ENCODE measurements at places on chromosomes 16 and 17.

GRCh38 chr16:3035972-3036725 is 595 bp downstream of the BICDL2 start:
- DNase-seq, result no peak

- DNase-seq, result no peak
Measured at GRCh38 chr16:89386306-89387185, 103.8 kb downstream of the ANKRD11 start.

GRCh38 chr17:61908292-61909037 is 19.3 kb downstream of the INTS2 start:
- DNase-seq, result no peak

DNA sequence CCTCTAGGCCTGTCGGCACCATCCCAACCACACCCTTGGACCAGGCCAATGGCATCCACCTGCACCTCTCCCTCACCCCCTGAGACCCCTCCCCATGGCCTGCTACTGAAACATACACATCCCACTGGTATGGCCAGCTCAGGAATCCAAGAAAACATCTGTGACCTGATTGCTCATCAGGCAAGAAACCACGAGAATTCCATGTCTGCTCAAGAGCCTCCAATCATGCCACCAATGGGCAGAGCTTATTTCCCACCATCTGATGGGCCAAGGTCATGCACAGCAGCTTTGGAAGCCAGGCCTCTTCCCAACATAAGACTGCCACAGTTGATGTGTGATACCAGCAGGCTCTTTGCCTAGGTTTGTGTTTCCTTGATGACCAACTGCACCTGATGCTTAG is 190.1 kb downstream of the C16orf78 start:
- DNase-seq, result no peak

- DNase-seq, result peak; percentile 44
Measured at GRCh38 chr16:57786632-57787518, 15.4 kb downstream of the KIFC3 start.

DNA sequence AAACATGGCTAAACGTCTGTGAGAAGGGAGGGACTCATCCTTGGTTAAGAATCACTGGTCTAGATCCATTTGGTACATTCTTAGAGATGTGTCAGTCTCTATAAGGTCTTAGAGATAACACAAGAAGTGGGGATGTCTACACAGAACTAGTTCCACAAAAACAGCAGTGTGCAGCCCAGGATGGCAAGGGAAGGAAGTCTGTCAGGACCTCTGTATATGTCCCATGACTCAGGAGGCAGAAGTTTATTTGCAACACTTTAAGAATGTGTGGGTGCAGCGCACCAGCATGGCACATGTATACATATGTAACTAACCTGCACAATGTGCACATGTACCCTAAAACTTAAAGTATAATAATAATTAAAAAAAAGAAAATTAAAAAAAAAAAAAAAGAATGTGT is 548.5 kb upstream of the SOX9 start:
- DNase-seq, result no peak

DNA sequence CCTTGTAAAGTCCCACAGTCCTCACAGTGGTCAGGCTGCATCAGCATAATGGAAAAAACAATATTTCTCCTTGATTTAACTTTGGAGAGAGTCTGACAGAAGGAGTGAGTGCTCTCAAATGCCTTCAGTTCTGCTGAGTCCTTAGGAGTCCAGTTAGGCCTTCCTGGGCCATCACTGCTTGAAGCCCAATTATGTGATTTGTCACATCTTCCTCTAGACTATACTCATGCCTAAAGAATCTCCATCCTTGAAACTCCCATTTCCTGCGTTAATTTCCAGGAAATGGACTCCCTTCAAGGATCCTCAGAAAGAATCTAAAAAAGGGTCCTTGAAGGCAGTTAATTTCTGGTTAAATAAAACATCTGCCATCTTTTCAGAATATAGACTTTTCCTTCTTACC is 52.8 kb downstream of the SLFN5 start:
- DNase-seq, result no peak

DNA sequence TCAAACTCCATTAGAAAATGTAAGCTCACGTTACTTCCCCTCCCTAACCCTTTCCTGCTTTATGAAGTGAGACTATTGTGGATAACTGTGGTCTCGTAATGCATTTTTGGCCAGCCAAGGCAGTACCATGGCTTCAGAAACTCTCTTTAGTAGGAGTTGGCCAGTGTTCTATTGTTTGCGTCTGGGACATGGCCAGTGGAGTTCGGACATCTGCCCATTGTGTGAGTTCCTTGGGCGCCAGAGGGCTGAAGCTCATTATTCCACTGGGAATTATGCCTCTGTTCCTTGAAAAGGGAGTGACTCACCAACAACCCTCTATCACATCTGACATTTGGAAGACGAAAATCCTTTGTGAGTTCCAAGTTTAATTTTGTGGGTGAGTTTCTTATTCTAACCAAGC is 319.5 kb upstream of the SOX9 start:
- DNase-seq, result peak; percentile 38

DNA sequence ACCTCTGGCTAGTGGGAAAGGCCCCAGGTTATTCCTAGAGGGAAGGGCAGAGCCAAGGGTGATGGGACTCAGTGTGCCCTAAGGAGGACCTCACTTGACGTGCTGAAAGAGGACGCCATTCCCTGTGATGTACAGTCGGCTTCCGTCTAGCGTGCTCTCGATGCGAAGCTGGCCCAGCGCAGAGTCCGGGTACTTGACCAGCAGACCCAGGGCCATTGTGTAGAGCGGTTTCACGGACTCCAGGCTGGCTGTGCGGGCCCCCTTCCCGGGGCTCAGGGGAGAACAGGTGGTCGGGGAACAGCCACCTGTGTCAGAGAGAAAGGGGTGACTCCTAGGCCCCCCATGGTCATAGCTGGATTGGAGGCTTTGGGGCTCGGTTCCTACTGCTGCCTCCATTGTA is 19.9 kb downstream of the PLEKHG4 start:
- no peak for DNase-seq

DNA sequence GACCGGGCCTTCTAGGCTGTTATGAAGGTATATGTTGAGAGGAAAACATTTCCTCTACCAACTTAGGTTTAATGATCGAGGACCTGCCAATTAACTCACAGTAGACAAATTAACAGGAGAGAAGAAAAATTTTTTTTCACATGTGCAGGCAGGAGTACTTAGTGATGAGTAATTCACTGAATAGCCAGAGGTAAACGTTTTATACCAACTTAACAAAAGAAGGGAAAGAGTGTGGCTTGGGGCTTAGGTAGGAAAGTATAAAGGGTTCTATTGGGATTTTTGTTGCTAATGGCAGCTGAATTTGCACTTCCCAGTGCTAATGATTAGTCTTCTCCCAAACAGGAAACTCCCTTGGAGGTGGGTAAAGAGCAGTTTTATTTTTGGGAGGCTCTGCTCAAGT is 121.6 kb upstream of the HS3ST4 start:
- no peak for DNase-seq

DNA sequence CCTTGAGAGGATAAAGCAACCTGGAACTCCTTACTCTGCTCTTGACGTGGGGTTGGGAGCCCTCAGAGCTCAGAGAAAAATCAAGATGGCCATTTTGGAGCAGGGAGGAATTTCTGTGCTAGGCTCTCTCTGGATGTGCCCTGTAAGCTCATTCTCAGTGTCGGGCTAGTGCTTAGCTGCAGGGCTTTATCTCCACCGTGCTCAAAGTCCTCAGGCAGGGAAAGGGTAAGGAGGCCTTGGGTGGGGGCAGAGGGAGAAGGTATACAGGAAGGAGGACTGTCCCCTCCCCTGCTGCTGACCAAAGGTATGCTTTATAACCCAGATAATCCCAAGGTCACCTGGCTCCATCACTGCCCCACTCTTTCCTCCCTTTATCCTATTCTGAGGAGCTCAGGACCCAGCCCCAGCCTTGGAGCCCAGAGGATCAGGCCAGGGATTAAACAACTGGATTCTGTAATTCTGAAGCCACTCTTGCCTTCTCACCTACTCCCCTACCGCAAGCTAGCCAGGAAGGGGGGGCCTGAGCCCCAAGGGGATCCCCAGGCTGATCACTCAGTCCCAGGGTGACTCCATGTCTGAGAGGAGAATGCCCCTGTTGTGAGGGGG is 1.1 kb downstream of the DHRS11 start:
- DNase-seq, result no peak

- no peak for DNase-seq
Measured at GRCh38 chr17:31931756-31932155, 5.1 kb upstream of the SUZ12 start.

DNA sequence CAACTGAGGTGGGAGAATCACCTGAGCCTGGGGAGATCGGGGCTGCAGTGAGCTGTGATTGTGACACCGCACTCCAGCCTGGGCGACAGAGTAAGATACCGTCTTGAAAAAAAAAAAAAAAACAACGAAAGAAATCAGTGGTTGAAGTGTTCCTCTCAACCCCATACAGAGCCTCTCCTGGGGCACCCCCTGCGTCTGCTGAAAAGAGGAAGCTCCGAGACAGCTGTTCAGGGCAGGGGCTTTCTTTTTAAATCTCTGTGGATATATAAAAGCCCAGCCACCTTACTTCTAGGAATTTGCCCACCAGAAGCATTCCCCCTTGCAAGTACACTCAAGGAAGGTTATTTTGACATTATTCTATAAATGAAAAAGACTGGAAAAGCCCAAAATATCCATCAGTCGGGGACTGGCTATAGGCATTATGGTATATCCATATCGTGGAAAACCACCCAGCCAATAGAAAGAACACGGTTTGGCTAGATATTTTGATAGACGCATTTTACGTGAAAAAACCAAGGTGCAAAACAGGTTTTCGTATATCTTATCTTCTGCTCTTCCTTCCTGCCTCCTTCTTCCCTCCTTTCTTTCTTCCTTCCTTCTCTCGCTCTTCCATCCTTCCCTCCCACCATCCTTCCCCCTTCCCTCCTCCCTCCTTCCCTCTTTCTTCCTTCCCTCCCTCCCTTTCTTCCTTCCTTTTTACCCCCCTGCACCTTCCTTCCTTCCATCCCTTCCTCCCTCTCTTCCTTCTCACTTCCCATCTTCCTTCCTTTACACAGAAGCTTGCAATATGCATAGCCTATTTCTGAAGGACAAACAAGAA is 9.2 kb upstream of the CCL22 start:
- no peak for DNase-seq

- DNase-seq, result no peak
Measured at GRCh38 chr16:28977703-28978662, 3.4 kb downstream of the SPNS1 start.

DNA sequence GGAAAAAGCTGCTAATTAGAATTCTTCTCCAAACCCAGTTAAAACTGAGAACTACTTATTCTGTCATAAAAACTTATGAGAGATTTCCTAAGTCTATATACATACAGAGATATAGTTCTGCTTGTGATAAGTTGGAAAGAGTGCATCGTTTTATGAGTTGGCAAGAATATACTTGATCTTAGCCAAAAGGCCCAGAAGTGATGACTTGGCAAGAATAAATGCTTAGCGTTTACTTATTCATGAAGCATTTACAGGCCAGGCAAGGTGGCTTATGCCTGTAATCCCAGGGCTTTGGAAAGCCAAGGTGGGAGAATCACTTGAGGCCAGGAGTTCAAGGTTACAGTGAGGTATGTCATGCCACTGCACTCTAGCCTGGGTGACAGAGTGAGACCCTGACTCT is 81.7 kb downstream of the CYB561 start:
- no peak for DNase-seq

GRCh38 chr16:56625140-56625942 is at the start of gene MT1E:
TSS of gene MT1E (plus strand) at chr16:56625781. CDS start at chr16:56625852, 71 bp downstream.
- DNase-seq, result no peak

DNA sequence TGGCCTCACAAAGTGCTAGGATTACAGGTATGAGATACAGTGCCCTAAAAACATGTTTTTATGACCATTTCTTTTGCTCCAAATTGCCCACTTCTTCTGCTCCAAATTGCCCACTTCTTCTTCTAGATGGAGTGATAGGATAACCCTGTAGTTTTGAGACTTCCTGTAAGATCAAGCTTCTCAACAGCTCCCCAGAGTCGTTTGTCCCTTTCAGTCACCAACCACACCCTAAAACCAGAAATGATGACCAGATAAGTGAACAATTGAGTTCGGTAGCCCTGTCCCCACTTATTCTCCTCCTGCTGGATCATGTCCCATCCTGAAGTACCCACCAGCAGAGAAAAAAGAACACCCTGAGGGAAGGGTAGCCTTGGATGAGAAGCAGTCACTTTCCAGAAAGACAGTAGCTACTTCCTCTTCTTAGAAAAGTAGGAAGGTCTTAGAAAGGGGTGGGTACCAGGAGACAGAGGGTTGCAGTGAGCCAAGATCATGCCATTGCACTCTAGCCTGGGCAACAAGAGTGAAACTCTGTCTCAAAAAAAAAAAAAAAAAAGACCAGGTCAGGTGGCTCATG is 2.5 kb downstream of the ODAD4 start:
- DNase-seq, result no peak

DNA sequence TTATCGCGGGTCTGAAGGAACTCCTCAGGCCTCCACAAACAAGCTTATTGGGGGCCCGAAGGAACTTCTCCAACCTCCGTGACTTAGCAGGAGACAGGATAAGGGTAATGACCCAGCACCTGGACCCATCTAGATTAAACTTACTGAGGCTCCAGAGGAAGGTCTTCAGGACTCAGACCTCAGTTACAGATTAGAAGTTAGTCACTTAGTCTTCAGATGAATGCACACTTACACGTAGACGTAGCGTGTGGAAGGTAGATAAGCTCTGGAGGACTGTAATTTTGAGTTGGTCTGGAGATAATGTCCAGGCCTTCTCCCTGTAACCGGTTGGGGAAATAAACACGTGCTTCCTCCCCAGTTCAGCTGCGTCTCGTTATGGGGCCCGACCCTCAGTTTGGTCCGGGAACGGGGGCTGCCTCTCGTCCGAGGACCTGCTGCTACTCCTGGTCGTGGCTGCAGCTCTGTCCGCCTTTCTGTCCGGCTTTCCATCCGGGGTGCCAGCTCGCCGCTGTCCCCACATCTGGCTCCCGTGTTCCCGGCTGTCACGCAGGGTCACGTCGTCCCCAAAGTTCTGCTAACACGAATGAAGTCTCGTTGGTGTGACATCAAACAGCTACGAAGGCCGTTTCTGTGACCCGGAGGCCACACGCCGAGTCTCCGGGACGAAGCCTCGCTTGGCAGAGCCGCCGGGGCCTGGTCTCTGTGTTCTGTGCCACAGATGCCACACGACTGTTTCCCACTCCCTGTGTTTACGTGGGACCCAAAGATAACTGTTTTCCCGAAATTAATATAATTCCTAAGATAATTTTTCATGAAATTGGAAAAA is 11.8 kb upstream of the SECTM1 start:
- no peak for DNase-seq

DNA sequence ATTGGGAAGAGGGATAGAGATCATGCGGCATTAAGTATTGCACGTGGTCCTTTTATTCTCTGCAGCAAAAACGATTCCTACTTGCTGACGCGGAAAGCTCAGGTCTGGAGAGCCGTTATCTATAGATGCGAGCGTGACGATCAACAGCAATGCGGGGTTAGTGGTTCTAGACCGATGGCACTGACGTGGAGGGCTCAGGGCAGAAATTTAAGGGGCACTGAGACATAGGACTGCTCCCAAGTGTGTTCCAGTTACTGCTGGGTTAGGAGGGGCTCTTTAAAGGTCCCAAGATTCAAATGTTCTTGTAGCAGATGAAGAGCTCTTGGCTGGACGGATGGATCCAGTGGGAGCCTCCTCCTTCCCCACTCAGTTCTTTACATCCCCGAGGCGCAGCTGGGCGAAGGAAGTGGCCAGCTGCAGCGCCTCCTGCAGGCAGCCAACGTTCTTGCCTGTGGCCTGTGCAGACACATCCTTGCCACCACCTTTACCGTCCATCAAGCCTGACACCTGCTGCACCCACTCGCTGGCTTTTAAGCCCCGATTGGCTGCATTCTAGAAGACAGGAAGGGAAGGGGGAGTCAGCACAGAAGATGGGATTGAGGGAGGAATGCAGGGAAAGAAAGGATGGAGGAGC is 732 bp upstream of the EXOSC6 start:
- DNase-seq, result no peak
